ENCODE measurements at places on chromosomes 12 and 14.

- DNase-seq: no peak
Observed at GRCh38 chr14:22449600-22449905, 139.5 kb downstream of the DAD1 start.

GRCh38 chr14:74018174-74018585, 908 bp downstream of the ENTPD5 start:
- DNase-seq: no peak

GRCh38 chr12:113305281-113305856, 29.5 kb downstream of the SLC8B1 start:
- DNase-seq: no peak

GRCh38 chr12:118446247-118446646, 69.9 kb downstream of the SUDS3 start:
- DNase-seq: no peak

- DNase-seq: no peak
Observed at GRCh38 chr12:4789776-4790175, 69.6 kb downstream of the GALNT8 start.

DNA sequence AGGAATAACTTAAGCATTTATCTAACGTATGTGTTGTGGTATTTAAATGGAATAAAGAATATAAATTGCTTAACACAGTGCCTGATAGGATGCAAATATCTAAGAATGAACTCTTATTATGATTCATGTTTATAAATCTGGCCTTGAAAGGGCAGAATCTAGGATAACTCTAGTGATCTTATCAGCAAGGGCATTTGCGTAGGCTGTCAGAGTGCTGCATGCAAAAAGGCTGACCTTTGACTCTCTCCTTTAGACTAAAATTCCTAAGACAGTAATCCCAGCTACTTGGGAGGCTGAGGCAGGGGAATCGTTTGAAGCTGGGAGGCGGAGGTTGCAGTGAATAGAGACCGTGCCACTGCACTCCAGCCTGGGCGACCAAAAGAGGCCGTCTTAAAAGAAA, 31.3 kb upstream of the ANP32D start:
- DNase-seq: no peak

GRCh38 chr14:87901652-87902051, 91.3 kb downstream of the GALC start:
- DNase-seq: no peak

DNA sequence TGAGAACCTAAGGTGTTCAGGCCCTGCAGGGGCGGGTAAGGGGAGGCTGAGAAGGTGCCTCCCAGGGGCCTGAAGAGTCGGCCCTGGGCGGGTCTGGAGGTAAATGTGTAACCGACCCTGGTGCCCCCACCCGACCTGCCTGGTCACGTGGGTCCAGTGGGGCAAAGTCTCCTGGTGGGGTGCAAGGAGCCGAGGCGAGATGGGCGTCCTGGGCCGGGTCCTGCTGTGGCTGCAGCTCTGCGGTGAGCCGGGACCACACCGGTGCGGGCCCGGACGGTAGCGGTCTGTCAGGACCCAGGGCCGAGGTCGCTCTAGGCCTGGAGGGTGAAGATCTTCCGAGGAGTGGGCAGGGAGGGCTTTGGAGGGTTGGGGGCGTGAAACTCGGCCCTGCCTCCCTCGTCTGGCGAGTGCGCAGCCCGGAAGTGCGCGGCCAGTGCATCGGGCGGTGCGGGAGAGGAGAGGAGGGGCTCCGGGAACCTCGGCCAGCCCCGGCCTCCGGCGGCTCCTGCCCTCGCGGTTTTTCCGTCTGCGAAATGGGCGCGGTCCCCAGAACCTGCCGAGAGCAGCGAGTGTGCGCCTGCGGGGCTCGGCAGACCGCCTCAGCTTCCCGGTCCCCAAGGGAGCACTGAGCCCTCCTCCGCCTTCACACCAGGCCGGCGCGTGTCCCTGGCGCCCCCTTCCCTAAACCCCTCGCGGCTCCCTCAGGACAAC, at the start of gene AMN:
TSS of gene AMN (plus strand) at position 174 of the 711 bp plus-strand sequence. CDS start at position 200, 26 bp downstream.
- DNase-seq: peak; percentile 90

DNA sequence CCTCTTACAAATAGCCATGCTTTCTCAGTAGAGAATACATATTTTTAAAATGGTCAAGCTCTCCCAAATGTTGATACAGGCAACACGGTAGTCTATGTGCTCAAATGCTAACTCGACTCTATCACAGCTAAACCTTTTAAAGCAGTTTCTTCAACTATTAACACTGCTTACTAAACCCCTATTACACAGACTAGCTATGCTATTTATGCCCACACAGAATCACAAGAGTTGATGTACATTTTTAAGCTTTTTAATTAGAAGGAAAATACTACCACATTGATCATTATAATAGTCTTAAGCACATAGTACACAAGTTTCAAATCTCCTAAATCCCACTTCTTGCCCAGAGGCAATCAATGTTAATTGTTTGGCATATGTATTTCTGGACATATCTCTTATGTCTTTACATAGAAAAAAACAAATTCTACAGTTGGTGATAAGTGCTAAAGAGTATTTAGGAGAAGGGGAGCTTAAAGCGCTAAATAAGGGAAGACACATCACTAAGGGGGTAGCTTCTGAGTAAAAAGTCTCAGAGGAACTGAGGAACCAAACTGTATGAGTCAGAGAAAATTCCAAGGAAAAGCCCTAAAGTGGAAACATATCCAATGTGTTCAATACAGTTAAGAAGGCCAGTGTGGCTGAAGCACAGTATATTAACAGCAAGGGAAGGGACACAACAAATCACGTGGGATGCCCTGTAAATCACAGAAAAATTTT, 13.7 kb downstream of the HNRNPC start:
- DNase-seq: no peak

- DNase-seq: peak; percentile 61
Observed at GRCh38 chr14:49977126-49977841, 84.4 kb downstream of the ARF6 start.

DNA sequence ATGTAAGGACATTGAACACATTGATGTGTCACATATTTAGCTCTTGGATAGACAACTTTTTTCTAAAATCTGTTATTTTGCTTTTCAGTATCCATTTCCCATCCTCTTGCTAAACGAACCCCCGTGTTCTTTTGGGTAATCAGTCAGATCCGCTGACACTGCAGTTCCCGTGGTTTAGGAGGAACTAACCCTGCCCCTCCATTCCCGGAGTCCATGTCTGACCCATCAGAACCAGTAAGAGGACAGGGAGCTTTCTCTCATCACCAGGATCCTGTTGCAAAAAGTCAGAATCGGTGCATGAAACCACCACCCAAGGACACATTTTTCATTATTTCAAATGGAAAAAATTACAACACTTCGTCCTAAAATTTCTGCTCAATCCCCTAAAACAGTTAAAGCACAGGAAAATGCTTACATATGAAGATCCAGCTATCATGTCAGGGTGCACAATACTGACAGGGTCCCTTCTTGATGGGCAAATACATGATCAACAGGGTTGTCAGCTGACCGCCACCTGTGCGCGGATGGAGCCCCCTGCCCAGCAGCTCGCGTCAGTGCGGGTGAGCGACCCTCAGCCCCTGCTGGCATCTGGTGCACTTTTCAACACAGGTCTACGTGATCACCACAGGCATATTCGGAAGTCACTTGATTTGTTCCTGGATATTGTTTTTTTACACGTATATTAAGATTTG, 276.8 kb downstream of the ADGRD1 start:
- DNase-seq: peak; percentile 29

DNA sequence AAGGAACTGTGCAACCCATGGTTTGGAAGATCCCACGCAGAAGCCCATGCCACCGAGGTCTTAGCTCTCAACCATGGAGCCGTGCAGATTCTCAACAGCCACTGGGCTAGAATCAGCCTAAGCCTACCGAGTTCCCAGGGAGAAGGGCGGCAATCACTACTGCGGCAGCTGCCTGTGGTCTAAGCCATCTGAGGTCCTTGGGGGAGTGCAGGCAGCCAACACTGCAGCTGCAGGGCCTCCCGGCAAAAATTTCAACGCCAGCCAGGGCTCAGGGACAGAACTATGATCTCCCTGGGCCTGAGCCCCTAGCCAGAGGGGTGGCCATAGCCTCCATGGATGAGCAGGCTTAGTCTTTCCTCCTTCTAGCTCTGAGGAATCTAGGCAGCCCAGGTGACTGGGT, 156.8 kb upstream of the CLEC14A start:
- DNase-seq: no peak

DNA sequence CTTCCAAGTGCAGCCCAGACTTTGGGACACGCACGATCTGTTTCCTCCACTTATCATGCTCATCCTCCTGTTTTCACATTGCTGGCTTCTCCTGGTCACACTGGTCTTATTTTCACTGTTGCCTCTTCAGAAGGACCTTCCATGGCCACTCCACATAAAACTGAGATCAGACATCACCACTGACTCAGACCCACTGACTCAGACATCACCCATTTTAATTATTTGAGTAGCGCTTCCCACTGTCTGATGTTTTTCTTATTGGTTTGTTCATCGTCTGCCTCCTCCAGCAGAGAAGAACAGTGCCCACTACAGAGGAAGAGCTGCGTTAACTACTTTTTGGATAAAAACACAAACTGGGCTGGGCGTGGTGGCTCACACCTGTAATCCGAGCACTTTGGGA, 270.5 kb upstream of the PWP1 start:
- no peak for DNase-seq

DNA sequence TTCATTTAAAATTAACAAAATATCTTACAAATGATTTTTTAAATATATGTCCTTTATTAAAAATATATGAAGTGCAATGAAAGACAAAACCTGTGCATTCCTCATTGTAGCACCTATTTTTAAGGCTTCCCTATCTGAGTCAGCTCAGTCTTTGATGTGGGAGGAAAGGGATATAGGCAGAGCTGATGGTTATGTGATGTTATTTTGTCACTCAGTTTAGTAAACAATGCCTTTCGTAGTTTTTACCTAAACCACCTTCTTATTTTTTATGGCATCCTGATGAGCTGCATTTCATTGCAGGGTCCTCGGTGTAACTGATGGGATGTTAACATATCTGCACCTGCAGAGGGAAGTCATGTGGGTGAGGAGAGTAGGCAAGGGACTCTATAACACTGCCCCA, 58.9 kb upstream of the FRMD6 start:
- DNase-seq: no peak

GRCh38 chr12:5480938-5481303, 49.0 kb downstream of the NTF3 start:
- DNase-seq: no peak

- no peak for DNase-seq
Observed at GRCh38 chr14:89378119-89378518, 38.9 kb downstream of the FOXN3 start.

- no peak for DNase-seq
Observed at GRCh38 chr14:34794941-34795340, 80.2 kb downstream of the BAZ1A start.

- DNase-seq: no peak
Observed at GRCh38 chr12:95641299-95641952, 90.2 kb upstream of the USP44 start.

DNA sequence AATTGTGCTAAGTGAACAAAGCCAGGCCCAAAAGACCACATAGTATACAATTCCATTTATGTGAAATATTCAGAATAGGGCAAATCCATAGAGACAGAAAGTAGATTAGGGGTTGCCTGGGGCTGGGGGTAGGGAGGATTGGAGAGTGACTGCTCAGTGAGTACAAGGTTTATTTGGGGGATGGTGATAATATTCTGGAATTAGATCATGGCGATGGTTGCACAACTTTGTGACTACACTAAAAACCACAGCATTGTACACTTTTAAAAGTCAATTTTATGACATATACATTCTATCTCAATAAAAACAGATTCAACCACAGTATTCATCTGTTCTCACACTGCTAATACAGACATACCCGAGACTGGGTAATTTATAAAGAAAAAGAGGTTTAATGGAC, 68.7 kb upstream of the MAP1LC3B2 start:
- DNase-seq: no peak

GRCh38 chr12:1592444-1593173, 1.8 kb downstream of the FBXL14 start:
- DNase-seq: peak; percentile 76

DNA sequence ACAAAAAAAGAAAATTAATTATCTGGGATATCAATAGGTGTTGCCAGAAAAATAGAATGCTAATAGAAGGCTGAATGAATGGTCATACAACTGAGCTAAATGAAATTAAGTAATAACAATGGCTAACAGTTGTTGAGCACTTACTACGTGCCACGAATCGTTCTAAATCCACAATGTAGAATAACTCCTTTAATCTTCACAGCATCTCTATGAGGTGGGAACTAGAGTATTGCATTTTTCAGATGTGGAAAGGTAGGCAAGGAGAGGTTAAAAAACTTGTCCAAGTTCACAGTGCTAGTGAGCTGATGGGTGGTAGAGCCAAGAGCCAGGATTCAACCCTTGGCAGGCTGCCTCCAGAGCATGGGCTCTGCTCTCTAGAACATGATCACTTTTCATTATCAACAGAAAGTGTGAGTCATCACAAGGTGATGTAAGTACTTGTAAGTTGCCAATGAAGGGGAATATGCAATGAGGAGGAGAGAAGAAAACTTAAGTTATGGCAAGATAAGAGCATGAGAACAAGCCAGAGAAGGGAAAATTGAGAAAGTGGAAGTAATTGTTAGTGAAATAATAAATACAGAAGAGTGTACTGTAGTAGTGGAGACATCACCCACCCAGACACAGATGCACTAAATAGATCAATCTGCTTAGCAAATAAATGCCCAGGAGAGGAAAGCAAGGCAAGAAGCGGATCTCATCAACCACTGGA, 122.1 kb downstream of the PRKD1 start:
- no peak for DNase-seq

GRCh38 chr12:24418157-24418556, 468.7 kb upstream of the SOX5 start:
- no peak for DNase-seq

DNA sequence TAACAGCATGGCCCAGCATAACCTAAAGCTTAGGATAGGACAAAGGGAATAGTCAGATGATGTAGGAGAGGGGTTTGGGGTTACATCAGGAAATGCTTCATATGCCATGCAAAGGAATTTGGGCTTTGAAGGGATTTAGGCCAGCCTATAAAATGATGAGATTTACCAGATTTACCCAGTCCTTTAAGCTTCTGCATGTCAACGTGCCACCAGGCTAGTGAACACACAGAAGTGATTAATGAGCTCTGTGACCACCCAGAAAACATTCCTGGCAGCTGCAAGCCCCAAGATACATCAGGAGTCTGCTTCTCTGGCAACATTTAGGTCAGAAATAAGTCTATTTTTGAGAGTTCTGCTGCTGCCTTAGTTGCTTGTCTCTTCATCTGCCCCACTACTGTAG, 118.3 kb downstream of the LRIG3 start:
- DNase-seq: no peak

DNA sequence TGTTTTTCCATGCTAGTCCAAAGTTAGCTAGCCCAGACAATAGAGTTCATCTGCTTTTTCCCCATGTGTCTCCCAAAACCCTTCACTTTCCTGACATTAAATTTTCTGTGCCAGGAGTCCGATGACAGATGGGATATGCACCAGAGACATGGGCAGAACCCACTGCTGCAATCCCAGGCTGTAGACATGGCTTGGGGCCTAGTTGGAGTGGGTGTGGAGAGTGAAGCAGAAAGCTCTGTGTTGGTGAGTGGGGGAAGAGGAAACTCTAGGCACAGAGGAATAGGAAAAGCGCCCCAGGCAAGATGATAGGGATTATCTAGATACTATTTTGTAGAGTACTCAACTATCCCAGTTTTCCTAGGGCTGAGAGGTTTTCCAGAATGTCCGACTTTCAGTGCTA, 4.8 kb upstream of the KRT74 start:
- DNase-seq: no peak

Measured in Peyer's patch (tissue), 4 donors.